ENCODE measurements at places on chromosomes 3 and 15.
A peak's percentile ranks its signal among the peaks of the same experiment; 100 is the strongest.

GRCh38 chr3:101229681-101230080, 90.7 kb downstream of the IMPG2 start:
- DNase-seq = no peak

GRCh38 chr3:73349657-73350056, 275.1 kb downstream of the PDZRN3 start:
- no peak for DNase-seq

DNA sequence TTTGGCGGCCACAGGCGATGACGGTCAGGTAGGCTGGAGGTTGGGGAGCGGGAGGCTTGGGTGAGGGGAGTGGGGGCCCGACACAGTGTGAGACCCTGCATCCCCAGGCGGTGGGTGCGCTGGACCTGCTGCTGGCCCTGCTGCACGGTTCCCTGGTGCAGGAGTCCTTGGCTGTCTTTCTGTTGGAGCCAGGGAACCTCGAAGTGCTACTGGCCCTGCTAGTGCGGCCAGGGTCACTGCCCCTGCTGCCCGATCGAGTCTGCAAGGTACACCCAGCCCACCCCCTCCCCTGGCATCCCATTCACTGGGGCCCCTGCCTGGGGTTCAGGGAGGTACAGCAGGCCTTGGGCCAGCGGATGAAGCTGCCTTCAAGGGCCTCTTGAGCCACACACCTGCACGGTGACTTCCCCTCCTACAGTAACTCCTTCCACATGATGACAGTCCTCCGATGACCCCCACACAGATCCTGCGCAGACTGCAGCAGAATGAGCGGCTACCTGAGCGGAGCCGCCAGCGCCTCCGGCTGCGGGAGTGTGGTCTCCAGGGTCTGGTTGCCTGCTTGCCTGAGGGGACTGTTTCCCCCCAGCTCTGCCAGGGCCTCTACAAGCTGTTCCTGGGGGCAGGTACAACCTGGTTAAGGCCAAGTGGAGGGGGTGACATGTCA, 19.5 kb downstream of the NBEAL2 start:
- DNase-seq = no peak

GRCh38 chr3:173513123-173513522, 115.6 kb downstream of the NLGN1 start:
- no peak for DNase-seq

DNA sequence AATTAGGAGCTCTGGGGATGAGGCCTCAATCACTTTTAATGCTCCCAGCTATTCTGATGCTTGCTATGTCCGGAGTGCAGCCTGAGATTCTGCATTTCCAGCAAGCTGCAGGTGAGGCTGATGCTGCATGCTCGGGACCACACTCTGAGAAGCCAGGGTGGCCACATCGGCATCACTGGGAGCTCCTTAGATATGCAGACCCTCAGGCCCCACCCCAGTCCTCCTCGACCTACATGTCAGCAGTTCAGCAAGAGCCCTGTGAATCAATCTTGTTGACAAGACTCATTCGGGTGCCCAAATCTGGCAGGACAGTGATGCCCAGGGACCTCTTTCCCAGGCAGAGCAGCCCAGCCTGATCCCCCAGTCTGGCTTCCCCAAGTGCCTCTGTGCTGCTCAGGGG, 44.1 kb upstream of the LCTL start:
- DNase-seq = no peak

DNA sequence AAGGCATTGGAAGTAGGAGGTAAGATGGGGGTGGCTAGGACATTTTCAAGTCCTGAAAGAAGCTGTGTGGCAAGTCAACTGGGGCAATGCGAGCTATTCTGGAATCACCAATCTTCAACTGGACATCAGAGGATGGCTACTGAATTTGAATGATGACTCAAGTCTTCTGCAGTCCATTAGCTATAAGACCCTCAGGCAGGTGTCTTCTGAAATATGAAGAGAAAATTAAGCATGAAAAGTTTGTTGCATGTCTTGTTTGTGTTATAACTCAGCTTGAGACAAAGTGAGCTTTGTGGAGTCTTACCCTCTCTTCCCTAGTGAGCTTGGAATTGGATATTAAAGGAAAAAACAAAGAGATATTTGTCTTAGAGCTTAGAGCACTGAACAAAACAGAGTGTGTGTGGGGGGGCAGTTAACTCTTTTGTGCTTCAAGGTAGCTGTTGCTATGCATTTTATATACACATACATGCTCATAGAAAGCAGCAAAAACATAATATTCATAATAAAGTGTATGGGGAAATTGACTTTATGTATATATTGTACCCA, 979.1 kb downstream of the MCTP2 start:
- DNase-seq = no peak

GRCh38 chr15:65086680-65087111, 10.2 kb downstream of the KBTBD13 start:
- DNase-seq = peak; percentile 42

DNA sequence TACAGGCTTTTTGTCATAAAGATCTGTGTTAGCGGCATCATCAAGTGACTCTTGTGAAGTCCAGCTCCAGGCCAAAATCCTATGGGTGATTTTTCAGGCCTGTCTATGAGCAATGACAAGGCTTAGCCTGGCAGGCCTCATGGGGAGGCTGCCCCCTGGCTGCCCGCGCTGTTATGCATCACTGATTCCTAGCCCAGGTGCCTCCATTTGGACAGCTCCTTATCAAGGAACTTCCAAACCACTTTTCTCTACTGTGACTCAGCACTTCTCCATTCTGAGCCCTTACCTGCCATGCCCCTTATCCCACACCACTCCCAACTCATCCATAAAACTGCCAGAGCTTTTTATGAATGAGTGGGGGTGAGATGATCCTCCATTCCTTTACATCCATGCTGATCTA, 91.5 kb upstream of the C3orf80 start:
- no peak for DNase-seq

DNA sequence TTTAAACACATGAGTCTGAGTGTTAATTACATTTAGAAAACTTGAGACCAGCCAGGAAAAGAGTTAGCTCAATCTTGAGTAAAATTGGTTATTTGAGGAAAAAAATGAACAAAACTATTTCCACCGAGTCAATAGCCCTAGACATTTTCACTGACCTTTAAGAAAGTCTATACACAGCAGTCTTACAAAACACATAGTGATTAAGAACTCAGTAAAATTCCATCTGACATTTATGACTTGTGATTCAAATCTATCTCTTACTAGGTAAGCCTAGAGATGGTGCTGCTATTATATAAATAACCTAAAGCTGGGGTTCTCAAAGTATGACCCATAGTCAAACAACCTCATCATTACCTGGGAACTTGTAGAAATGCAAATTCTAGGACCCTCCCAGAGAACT, 109.1 kb upstream of the COL8A1 start:
- DNase-seq = no peak

- DNase-seq = no peak
Measured at GRCh38 chr15:45224621-45225217, 27.3 kb upstream of the SLC28A2 start.

- DNase-seq = peak; percentile 75
Measured at GRCh38 chr3:72245183-72245811, 460.3 kb upstream of the PROK2 start.

GRCh38 chr15:90402223-90402622, 14.2 kb downstream of the IQGAP1 start:
- peak; percentile 81 for DNase-seq

DNA sequence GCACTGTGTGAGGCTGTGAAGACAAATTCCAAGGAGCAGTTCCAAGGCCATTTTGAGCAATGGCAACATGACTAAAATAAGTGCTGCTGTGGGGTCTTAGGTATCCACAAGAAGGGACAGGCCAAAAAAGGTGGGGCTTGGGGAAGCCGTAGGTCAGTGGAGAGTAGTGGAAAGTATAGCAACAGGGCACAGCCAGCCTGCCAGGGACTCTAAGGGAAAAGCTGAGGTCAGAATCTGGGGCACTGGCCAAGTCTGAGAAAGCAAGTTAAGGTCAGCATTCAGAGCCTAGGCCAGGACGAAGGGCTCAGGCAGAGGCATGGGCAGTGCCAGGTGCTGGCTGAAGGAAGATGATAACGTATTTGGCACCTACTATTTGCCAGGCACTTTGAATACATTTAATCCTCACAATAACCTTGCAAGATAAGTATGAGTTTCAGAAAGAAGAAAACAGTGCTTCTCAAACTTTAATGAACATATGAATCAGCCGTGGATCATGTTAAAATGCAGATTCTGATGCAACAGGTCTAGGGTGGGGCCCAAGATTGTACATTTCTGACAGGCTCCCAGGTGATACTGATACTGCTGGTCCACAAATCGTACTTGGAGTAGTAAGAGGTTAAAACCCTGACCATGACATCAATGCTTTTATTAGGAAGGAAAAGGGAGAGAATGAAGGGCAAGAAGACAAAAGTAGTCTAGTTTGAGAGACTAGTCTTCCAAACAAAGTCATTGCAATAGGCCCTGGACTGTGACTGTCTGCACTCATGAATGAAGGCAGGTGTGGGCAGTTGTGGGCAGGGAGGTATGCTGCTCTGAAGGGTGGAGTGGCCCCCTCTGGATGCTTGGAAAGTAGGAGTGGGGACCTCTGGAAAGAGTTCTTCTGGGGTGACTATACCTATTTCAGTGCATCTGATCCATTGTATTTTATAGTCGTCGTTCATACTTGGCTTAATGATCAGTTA, 106.3 kb upstream of the ANKRD28 start:
- DNase-seq = no peak

- no peak for DNase-seq
Measured at GRCh38 chr3:180017846-180018245, 18.9 kb downstream of the PEX5L start.

DNA sequence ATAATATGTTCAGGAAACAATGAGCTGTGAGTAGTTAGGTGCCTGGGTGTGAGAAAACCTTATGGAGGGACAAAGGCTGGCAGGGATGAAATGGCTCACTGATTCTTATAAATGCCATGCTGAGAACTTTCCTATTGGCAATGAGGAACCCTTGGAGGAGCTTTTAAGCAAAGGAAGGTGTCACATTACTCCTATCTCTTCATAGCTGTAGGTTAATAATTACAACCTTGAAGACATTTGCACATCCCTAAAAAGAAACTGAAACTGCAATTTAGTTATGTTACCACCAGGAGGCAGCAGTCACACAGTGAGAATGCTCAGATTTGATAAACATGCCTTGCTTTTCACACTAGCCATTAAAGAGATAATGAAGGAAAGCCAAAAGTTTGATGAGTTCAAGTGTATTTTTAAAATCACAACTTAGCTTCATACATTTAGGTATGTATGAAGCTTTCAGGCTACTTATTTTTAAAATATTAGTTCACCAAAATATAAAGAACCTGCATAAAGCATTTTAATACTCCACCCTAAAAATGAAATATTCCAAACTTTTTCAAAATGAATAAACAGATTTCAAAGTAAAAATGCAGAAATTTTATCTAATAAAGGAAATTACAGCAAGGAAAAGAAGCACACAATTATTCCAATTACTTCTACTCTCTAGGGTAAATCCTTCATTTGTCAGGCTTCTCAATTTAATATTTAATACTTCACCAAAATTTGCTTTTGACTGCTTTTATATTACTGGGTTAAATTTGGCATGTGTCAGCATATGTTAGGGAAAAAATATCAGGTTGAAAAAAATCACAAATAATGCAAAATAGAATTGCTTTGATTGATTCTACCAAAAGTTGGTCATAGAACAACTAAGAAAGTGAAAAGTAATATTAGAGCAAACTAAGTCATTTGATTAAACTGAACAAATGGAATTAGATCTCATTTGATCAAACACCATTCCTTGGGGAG, 136.9 kb upstream of the SLC2A2 start:
- peak; percentile 6 for DNase-seq

DNA sequence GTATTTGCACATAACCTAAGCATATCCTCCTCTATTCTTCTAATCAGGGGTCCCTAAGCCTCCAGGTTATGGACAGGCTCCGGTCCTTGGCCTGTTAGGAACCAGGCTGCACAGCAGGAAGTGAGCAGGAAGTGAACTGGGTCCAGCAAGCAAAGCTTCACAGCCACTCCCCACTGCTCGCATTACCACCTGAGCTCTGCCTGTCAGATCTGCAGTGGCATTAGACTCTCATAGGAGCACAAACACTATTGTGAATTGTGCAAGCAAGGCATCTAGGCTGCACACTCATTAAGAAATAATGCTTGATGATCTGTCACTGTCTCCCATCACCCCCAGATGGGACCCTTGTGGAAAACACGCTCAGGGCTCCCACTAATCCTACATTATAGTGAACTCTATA, 9.8 kb downstream of the MSL2 start:
- DNase-seq = no peak

DNA sequence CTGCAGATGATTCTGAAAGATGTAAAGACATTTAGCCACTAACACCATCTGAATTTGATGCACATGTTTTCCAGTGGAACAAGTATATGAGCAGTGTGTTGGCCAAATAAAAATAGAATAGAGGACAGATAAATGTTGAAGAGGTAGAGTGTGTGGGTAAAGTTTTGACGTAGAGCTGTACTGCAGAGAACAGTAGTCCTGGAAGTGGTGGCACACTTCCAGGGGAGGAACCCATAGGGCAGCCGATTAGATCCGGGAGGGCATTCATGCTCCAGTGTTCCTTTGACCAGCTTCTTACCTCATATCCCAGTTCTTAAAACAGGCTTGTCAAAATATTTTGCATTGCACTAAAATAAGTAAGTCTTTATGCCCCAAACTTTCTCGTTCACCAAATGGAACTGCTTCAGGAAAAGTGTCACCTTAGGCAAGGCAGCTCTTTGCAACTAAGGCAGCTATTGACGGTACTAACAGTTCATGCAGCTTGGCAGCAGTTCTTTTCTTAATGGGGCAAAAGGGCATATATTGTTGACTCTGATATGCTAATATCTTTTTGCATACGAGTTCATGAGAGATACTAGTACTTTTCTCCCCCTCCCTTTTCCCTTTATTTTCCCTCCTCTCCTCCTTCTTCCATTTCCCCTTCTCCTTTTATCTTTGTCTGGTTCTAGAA, 429.3 kb upstream of the AZI2 start:
- DNase-seq = no peak

DNA sequence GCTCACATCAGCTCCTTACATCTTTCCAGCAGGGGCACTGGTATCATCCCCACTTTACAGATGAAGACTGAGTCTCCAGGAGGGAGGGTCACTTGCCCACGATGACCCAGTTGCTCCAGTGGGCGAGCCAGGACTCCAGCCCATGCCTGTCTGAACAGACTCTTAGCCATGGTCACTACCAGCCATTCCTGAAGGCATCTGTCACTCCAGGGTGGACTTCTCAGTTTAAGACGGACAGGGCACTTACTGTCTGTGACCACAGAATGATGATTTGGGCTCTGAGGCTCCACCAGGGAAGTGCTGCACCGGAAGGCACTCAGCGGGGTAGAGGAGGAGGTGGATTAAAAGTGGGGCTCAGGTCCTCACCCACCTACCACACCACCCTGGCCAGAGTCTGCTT, 104.0 kb upstream of the SLC6A6 start:
- no peak for DNase-seq

All from NCI-H2171 treated with DMSO at 0.1 percent for 48 hours (cell line).